ENCODE measurements at places on chromosomes 5 and 9. TPM values are rescaled to one million over a fixed set of nuclear protein-coding genes. Genes with fewer than 3 reads are reported as not detected.

The CDKN2A gene
- 17.5 TPM for total RNA-seq

GRCh38 chr9:113932906-113933584, 56.9 kb downstream of the ZNF618 start:
- DNase-seq, result no peak

GRCh38 chr9:123291736-123292135, 23.4 kb upstream of the STRBP start:
- no peak for DNase-seq

DNA sequence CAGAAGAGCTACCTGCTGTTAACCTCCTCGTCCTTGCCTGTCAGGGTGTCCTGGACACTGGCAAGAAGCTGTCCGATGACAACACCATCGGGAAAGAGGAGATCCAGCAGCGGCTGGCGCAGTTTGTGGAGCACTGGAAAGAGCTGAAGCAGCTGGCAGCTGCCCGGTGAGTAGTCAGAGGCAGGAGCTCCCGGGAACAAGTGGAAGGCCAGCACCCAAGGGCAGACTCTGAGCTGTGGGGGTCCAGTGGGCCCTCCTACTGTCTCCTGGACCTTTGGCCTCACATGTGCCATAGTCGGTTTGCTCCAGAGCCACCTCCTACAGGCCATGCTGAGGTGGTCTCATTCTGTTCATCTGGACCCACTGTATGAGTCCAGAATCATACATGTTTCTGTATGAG, 38.7 kb downstream of the DYNC2I2 start:
- DNase-seq, result no peak

- DNase-seq, result no peak
Measured at GRCh38 chr5:98846520-98846919, 73.1 kb downstream of the RGMB start.

All from IMR-90 (cell line).